ENCODE measurements at places on chromosomes 5 and 9.

DNA sequence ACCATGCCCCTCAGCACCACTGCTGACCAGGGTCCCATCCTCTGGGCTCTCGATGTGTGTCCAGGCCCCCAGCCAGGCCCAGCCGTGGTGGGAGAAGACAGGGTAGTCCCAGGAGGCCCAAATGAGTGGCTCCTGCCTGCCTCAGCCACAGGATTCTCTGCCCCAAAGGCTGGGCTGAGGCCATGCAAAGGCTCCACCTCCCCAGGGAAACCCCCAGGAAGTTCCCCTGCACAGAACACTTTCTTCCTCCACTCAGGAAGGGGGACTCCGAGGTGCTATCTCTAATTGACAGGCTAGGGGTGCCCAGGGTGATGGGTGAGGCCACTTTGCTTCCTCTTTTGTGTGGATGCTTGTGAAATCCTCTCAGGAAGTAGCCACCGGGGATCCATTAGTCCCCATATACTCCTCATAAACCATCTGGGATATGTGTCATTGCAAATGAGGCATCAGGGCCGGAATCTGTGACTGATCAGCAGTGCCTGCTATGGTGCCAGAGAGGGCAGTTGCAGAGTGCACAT is 23.1 kb upstream of the TDRD7 start:
- DNase-seq = peak; percentile 11

- no peak for DNase-seq
Measured at GRCh38 chr5:94901191-94901979, 282.9 kb downstream of the SLF1 start.

DNA sequence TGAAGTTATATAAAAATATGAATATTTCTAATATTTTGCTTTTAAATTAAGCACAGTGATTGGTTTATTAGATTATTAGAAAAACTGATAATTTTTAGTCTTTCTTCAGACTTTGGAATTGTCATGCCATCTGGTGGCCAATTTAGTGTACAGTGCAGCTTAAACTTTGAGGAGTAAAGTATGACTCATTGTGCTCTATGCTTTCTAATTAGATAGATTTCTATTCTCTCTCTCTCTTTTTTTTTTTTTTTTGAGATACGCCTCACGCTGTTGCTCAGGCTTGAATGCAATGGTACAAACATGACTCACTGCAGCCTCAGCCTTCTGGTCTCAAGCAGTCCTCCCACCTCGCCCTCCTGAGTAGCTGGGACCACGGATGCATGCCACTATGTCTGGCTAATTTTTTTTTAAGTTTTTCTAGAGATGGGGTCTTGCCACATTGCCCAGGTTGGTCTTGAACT is 42.1 kb upstream of the GPR21 start:
- DNase-seq = peak; percentile 30

DNA sequence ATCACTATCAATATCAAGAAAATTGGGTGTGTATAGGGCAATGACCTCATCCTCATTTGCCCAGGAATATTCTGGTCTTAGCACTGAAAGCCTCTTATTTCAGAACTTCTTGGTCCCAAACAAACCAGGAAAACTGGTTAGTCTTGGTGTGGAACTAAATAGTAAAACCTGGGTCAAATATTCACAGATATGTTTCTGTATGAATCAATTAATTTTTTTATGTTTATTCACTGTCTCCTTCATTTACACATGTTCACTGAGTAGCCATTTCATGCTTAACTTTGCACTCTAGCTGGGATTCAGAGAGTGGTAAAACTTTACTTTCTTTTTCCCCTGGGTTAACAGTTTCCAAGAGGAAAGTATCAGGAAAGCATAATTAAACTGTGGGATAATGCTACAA is 113.7 kb upstream of the PAPPA start:
- no peak for DNase-seq

- DNase-seq = no peak
Measured at GRCh38 chr5:8081179-8081578, 212.2 kb downstream of the MTRR start.

DNA sequence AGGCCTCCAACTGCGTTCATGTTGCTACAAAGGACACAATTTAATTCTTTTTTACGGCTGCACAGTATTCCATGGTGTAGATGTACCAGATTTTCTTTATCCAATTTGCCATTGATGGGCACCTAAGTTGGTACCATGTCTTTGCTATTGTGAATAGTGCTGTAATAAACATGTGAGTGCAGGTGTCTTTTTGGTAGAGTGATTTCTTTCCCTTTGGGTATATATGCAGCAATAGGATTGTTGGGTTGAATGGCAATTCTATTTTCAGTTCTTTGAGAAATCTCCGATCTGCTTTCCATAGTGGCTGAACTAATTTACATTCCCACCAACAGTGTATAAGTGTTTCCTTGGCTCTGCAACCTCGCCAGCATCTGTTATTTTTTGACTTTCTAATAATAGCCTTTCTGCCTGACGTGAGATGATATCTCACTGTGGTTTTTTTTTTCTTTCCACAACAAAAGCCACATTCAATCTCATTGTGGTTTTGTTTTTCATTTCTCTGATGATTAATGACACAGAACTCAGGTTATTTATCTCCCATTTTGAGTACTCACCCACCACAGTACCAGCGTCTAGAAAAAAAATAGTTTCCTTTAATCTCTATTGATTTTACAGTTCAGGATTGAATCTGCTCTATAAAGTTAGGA is 21.9 kb downstream of the ARRDC3 start:
- DNase-seq = no peak

DNA sequence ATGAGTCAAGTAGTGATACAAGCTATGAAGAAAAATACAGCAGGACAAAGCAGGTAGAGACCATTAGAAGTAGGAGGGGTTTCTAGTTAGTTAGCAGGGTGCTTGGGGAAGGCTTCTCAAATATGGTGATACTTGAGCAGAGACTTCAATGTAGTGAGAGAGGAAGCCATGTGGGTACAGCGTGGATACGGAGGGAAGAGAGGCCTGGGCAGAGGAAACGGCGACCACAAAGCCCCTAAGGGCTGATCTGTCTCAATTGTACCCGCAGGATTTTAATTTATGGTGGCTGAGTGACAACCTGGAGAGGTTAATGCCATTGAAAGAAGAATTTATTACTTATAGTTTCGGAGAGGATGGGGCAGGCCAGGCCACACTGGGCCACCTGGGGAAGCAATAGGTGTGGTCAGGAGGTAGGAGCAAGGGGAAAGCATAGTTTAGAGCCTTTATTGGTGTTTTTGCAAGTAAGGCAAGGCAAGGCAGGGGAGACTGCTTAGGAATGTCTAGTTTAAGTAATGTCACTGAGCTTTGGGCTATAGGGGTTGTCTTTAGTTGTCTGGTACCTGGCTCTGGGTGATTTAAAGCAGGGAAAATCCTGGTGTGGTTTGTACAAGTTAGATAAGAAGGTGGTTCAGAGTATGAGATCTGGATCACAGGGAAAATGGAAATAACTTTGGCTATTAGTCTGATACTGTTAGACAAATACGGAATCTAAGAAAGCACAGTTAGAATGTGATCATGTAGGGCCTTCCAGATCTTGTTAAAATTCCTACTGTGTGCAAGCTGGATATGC is 42.6 kb downstream of the GCNT4 start:
- no peak for DNase-seq

DNA sequence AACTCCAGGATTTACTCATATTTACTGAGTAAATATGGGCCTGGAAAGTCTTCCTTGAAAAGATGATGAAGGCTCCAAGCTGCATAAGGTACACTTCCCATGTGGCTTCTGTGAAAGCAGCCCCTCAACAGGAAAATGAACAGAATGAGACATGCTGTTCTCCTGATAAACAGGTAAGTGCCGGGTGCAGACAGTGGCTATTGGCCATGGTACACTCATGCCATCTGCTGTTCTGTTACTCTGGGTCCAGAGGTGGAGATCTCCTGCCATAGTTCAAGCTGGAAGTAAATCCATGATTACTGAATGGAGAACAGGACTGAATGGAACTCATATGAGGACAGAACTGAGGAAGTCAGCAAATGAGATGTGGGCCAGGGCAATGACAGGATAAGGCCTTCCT is 103.6 kb downstream of the SLIT3 start:
- peak; percentile 12 for DNase-seq

DNA sequence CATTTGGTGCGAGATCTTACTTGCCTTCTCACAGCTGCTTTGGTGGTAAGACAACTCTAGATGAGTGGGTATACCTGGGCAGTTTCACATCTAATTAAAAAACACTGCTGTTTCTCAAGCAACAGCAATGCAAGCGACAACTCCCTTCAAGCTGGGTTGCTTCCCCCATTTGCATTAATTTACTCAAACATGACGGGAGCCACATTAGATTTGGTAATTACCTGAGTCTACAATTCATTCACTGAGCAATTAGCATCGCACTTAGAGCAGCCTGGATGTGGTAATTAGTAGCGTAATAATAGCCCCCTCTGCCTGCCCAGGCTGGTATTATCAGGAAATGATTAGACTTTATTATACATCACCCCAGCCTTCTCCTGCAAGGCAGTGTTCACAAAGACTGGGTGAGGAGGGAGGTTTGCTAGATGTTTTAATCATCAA is 73.4 kb downstream of the FBXO38 start:
- DNase-seq = peak; percentile 58

DNA sequence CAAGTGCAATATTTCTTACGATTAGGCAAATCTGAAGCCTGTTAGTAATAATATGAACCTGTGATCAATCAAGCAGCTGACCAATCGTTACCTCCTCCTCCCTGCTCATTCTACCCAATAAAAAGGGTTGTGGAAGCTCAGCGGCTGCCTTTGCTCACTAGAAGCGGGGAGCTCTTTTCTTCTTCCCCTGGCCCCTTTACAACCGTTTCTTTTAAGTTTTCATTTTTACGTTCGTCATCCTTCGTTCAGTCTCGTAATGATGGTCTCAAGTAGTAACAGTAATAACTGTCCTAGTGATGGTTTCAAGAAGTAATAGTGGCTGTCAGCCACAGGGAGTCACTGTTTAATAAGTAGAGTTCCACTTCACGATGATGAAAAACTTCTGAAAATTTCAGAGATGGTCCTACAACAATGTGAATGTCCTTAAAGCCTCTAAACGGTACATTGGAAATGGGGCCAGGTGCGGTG is 6.2 kb downstream of the UGT3A2 start:
- no peak for DNase-seq

- no peak for DNase-seq
Measured at GRCh38 chr9:126307322-126308061, 19.1 kb upstream of the MVB12B start.

GRCh38 chr5:169648725-169649310 is 11.7 kb downstream of the DOCK2 start:
- DNase-seq = no peak

GRCh38 chr5:148956477-148957385 is 106.1 kb downstream of the SH3TC2 start:
- peak; percentile 71 for DNase-seq

- DNase-seq = no peak
Measured at GRCh38 chr5:82296929-82297328, 18.8 kb upstream of the RPS23 start.

- DNase-seq = peak; percentile 34
Measured at GRCh38 chr5:1227667-1228066, 2.5 kb downstream of the SLC6A18 start.

GRCh38 chr9:137176302-137177182 is 4.7 kb upstream of the TMEM210 start:
- DNase-seq = peak; percentile 51

GRCh38 chr9:124019771-124020519 is 8.4 kb downstream of the LHX2 start:
- no peak for DNase-seq

- DNase-seq = no peak
Measured at GRCh38 chr5:15844253-15844652, 335.3 kb downstream of the MARCHF11 start.

DNA sequence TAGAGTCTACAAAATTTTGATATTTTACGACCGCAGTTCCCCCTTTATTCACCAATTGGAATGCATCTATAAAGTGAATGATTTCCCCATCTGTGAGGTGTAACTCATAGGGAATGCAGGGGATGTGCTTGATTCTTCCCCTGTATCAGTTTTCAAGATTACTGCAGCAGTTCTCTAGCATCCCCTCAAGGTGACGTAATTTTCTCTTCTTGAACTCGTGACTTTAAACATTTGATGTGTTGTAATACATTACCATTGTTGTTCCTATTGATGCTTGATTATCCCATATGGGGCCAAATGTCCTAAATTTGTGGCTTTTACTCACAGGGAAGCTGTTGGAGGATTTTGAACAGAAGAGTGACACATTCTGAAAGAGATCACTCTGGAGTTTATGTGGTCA is 240.2 kb downstream of the CD180 start:
- no peak for DNase-seq

GRCh38 chr9:93172666-93173364 is 11.1 kb upstream of the WNK2 start:
- DNase-seq = no peak

GRCh38 chr9:3962496-3962895 is 337.4 kb downstream of the GLIS3 start:
- no peak for DNase-seq

- no peak for DNase-seq
Measured at GRCh38 chr5:107468276-107468675, 202.5 kb downstream of the EFNA5 start.

- DNase-seq = no peak
Measured at GRCh38 chr5:26482076-26482809, 556.1 kb downstream of the CDH9 start.

DNA sequence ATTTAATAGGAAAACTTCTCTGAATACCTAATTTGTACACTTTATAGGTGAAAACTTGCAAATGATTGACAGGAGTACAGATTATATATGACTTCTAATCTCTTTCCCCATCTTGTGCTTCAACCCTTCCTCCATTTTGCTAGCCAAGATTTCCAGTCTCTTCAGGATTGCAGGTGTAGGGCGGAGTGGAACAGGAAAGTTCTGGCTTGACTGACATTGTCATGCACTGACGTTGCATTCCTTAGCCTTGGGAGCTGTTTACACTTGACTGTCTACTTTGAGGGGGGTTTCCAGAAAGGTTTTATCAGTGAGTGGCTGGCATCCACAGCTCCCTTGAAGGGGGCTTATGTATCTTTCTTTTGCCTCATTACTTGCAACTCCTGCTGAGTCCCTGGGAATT is 34.1 kb upstream of the GRIA1 start:
- DNase-seq = no peak
